Hematopoietic multipotent progenitor cell (in vitro differentiated cells): ENCODE measurements at places on chromosomes 4 and X.

GRCh38 chrX:29453333-29453732 lies 762.0 kb upstream of the MAGEB2 start:
- no peak for DNase-seq

DNA sequence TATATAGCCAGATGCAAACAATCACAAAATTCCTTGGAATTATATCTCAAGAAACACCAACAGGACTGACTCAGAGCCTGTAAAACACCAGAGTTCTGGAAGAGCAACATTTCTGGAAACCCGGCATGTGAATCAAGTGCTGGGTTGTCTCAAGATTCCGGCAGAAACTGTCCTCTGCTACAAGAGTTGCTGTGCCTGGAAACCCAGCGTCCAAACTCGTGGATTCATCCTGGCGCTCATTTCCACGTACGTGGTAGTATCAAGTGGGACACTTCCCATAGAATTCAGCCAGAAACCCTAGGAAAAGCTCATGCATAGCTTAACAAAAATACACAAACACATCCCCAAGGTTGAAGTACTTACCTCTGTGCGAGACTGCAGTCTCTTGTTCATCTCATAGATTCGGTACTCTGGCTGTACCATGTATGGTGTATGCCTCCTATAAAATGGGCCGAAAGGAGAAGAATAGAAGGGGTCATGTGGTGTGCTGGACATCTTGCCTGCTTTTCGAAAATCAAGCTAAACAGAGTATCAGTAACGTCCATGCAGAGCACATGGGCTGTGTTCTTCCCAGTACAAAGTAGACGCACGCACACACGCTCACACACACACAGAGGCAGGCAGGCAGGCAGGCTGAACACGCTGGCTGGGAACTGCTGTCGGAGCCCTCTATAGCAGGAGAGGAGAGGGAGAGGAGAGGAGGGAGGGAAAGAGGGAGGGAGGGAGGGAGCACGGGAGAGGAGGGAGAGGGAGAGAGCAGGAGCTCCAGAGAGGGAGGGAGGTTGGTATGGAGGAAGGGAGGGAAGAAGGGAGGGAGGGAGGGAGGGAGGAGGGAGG lies at the start of gene LDB2:
Gene LDB2 (minus strand): TSS at position 655 of the 837 bp plus-strand sequence.
- no peak for DNase-seq

DNA sequence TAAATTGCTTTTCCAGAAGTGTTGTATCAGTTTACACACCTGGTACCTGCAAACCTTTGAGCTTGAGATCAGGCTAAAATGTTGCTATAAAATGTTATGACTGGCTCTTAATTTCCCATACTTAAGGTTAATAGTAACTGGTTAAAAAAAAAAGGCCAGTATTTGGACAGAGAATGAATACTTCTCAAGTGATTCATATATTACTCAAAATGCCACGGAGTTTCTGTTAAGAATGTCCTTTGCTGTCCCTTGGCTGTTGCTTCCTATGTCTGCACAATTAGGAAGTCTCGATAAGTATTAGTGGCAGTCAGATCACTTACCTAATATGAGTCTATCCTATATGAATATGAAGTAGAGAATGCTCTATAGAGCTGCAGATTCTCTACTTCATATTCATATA lies 232.2 kb upstream of the IGFBP7 start:
- no peak for DNase-seq

DNA sequence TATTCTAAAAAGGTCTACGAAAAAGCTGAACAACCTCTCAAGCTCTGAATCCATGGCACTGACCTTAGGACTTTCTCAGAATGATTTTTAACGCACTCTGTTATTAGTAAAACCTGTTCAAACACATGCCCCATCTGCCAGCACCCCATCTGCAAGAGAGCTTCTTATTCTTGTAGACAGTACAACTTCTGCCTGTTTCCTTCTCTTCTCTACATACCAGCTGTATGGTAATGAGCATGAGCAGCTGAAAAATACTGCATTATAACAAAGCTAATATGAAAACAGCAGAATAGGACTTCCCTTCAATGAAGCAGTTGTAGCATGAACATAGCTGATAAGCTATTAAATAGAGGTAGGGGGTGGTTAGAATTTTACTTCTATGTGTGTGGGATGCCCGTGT lies 167.9 kb downstream of the FBXW7 start:
- DNase-seq, result no peak

DNA sequence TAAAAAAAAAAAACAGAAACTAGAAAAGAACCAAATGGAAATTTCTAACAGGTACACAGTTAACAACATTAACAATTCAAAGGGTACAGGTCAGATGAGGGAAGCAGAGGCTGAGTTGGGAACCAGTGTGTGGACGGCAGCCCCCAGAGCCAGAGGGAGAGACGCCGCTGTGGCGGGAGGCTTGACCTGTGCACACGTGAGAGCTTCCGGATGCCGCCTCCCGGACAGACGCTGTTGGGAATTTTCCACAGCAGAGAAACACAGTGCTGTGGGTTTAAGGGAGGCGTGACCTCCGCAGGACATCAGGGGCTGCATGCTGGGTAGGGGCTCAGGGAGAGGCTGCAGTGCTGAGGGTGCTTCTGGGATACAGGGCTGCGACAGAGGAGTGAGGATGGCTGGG lies 22.2 kb downstream of the TACC3 start:
- DNase-seq, result no peak

- peak; percentile 1 for DNase-seq
Measured at GRCh38 chrX:11254417-11255109, 38.6 kb upstream of the AMELX start.

DNA sequence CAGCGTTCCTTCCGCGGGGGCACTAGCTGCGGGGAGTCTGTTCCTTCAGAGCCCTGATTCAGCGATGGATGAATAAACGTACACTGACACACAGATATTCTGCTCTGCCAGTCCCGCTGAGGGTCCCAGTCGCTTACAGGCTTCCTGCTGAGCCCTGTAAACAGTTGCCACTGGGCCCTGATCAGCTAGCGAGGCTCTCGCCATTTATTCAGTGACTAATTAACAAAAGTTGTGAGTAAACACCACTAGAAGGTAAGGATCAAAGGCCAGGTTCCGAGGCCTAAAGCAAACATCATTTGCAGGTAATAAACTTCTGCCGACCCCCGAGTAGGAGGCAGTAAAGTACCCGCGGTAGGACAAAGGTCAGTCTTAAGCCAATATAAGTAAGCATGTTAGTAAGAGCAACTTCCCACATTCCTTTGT lies 442.6 kb upstream of the GALNT7 start:
- DNase-seq, result no peak

DNA sequence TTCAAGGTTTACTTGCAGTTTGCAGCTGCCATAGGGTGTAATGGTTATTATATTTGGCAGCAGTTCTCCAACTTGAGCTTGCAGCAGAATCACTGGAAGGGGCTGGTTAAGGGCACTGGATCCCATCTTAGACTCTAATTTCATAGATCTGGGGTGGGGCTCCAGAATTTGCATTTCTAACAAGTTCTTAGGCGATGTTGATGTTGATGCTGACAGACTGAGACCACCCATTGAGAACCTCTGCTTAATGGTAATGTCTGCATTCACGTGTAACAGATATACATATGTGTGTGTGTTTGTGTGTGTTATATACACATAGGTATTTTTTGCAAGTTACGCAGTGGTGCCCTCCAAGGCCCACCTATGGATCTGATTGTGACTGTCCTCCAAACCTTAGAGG lies 13.8 kb downstream of the TENM3 start:
- DNase-seq, result no peak

GRCh38 chrX:68083510-68083909 lies 349.8 kb downstream of the OPHN1 start:
- DNase-seq, result no peak

GRCh38 chr4:141541851-141542250 lies 94.5 kb upstream of the IL15 start:
- no peak for DNase-seq

DNA sequence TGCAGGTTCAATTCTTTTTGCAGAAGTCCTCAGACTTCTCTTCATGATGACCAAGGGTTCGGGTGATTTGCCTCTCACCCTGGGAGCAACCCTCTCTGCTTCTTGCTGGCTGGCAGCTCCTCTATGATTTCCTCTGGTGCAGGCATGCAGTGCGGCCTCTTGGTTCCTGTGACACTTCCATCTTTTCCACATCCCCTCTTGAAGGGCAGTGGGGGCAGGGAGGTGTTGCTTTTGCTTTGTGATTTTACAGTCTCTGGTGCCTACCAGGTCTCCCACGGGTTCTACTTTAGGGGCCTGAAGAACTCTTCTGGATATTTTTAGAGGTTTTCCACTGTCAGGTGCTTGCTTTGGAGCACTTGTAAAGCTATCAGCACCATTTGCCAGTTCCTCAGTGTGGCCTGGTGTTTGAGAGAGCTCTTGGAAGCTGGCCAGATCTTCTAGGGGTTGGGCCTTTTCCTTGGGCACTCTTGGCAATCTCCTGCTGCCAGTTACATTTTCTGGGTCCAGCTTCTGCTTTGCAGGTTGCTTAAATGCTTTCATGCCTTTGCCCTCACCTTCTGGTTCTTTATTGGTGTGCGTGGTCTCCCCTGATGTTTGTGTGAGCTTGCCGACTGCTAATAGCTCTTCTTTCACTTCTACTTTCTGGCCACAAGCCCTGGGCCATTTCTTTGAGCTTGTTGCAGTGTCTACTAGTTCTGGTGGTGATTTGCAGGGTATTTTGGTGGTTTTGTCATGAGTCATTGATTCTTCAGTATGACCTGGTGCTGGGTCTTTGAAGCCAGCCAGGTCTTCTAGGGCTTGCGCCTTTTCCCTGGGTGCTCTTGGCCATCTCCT lies 11.5 kb upstream of the CHST7 start:
- no peak for DNase-seq

GRCh38 chrX:41445781-41446358 lies 1.3 kb upstream of the NYX start:
- DNase-seq, result no peak

GRCh38 chr4:83626245-83626836 lies 90.4 kb downstream of the GPAT3 start:
- DNase-seq, result no peak

DNA sequence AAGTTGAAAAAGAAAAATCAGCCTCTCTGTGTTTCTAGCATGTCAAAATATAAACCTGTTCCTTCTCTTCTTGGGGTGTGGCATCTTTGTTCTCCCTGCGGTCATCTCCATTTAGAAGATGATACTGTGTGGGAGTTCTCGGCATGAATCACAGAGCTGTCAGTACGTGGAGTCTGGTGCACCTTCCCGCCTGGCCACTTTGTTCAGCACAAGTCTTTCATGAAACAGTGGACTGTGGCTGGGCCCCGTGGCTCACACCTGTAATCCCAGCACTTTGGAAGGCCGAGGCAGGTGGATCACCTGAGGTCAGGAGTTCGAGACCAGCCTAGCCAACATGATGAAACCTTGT lies 166.5 kb downstream of the MAML3 start:
- no peak for DNase-seq

- DNase-seq, result no peak
Measured at GRCh38 chr4:186021461-186022167, 47.3 kb upstream of the TLR3 start.

- no peak for DNase-seq
Measured at GRCh38 chr4:42626629-42627146, 30.2 kb downstream of the ATP8A1 start.

DNA sequence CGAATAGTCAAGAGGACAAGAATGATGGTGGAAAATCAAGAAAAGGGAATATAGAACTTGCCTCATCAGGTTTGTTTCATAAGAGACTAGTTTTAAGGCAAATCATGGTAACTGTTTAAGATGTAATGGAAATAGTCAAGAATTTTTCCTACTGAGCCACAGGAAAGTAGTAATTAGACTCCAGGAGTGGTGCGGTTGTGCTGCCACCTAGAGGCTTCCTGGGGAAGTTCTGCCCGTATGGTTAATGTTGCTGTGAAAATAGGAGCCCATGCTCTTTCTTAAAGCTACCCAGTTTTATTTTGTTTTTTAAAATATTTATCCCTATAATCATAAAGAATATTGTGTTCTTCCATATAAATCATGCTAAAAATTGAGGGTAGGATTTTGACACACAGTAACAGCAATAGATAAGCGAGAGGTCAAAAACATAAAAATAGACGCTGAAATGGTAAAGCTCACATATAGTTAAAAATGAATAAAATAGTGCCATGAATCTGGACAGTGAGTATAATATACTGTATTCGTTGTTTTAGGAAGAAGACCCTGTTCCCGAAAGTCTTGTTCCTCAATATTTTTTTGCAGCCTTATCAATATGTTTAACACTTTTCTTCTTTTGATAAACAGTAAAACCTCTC lies 87.0 kb downstream of the PHOX2B start:
- DNase-seq, result no peak

GRCh38 chrX:40440866-40441265 lies 139.9 kb upstream of the ATP6AP2 start:
- no peak for DNase-seq

DNA sequence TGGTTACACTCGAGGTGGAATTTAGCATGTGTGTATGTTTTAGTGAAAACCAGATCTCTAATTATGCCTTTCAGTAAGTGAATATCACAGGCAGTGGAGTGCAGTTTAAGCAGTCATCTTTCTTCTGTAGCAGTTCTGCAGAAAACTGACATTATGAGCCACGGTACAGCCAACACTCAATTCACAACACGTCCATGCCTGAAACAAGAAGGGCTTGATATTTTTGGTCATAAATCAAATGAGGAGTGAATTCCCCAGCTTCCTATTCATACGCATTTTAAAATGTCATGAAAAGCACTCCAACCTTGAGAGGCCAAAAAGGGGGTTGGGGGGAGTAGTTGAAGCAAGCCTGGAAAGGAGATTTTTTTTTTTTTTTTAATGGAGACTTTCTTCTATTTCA lies 316.7 kb downstream of the ARHGAP10 start:
- DNase-seq, result no peak

DNA sequence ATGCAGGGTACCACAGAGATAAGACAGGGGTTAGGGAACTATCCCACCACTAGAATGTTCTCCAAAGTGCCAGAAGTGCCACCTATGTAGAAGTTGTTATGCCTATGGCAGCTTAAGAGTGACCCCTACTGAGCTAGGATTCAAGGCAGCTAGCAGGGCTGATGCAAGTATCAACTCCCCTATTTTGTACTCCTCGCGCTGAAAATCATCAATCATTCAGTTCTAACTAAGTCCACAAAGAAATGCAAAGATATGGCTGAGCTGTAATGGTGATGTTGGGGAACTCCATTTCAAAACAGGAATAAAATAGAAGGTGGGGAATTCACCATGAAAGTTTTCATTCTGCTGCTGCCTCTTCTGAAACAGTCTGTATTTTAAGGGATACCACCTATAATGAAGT lies 13.8 kb downstream of the ACSL4 start:
- no peak for DNase-seq

- DNase-seq, result no peak
Measured at GRCh38 chr4:48255072-48255958, 14.3 kb downstream of the TEC start.

DNA sequence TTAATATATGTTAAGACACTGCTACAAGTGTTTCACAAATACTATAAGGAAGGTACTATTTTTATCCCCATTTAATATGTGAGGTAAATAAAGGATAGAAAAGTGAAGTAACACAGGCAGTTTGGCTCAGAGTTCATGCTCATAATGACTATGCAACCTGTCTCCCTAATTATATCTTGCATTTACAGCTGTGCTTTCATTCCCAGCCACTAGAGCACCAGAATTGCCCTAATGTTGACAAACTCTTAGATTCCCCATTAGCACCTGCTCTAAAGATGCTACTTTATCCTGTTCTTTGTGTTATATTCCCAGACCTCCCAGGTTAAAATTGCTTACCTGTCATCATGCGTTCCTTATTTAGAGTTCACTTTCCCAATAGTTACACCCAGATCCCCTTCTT lies 833.6 kb downstream of the CCSER1 start:
- DNase-seq, result no peak

GRCh38 chrX:57643698-57644097 lies 36.4 kb downstream of the NLRP2B start:
- no peak for DNase-seq

GRCh38 chrX:117752745-117753144 lies 363.9 kb downstream of the KLHL13 start:
- DNase-seq, result no peak
